ENCODE measurements at places on chromosomes 16 and 17. TPM values are rescaled to one million over a fixed set of nuclear protein-coding genes. Genes with fewer than 3 reads are reported as not detected.

DNA sequence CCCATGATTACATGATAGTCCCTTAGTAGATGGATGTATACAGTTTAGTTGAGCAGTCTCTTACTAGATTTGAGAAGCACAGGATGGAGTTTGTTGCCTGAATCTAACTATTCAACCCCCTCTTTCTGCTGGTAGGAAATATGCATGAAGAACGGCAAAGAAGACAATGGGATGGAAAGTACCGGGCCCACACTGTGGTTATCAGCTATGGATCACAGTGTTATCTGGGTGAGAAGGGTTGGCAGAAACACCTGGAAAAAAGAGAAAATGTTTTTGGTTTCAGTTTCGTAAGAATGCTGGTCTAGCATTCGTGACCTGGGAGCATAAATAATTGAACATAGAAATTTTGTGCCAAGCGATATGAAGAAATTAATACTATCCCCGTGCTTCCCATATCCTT is 53.1 kb downstream of the ANKFN1 start:
- no peak for DNase-seq

Gene SLC52A1
- total RNA-seq = 0.35 TPM

GRCh38 chr17:64778240-64779097 is 116.4 kb upstream of the SMURF2 start:
- DNase-seq = no peak

Gene CACNG3
- total RNA-seq = not detected

DNA sequence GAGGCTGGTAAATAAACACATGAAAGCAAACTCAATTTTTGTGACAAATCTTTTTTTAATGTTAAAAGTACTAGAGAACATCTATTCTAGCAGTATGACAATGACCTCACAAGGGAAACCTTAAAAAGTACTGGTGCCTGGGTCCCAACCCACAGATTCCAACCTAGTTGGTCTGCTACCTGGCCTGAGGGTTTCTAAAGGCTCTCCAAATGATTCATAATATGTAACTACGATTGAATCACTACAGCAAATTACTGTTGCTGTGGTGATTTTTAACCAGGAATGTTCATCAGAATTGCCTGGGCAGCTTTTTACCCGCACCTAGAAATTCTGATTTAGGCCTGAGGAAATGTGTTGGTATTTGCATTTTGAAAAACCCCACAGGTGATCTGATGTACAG is 26.1 kb downstream of the CDR2 start:
- no peak for DNase-seq

DNA sequence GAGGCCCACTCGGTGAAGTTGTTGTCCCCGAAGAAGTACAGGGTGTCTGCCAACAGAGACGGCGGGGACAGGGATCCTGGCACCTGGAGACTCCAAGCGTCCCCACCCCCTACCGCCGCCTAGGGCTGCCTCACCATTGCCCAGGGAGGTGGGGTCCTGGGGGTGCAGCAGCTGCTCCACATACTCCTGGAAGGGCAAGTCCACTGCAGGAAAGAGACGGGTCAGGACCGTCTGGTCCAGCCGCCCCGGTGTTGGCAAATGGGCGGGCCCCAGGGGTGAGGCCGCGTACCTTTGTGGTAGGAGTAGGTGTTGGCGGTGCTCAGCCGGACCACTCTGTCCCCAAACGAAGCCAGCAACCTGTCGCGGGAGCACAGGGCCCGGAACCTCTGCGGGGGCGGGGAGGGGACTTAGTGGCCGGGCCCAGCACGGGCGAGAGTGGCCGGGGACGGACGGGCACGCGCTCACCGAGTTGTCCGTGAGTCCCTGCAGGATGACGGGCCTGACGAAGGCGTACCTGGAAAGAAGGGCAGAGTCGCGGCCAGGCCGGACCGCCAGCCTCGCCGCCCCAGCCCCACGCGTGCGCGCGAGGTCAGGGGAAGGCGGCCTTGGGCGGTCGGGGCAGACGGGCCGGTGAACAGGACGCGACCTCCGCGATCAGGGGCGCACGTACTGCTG is 601 bp downstream of the JMJD8 start:
- no peak for DNase-seq

Measured in CD8-positive, alpha-beta memory T cell (primary cell).